CD4-positive, alpha-beta T cell treated with Interleukin-4 for 1 hour (primary cell): ENCODE measurements at places on chromosomes 7 and 10.

DNA sequence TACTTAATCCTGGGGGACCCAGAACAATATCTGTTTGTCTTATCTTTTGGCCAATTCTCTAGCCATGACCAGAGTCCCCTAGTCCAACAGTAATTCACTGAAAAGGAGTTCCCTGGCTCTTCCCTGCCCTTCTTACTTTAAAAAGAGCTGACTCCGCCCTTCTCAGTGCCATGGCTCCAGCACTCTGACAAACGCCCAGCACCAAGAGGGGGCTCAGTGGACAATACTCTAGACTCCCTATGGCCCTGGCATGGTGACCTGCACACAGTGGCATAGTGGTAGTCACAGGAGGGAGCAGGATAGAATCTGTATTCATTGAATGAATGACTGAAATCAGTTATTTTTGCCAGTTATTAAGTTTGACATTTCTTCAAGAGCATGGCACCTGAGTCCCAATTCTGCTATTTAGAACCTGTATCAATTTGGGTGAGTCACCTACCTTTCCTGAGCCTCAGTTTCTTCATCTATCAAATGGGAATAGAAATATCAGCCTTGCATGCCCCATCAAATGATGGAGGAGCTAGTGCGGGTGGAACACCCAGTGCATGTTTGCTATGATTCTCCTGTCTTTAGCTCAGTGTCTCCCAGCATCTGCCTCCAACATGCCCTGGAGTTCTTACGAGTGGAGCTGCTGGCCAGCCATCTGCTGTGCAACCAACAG, 69.4 kb downstream of the CLEC2L start:
- no peak for DNase-seq

DNA sequence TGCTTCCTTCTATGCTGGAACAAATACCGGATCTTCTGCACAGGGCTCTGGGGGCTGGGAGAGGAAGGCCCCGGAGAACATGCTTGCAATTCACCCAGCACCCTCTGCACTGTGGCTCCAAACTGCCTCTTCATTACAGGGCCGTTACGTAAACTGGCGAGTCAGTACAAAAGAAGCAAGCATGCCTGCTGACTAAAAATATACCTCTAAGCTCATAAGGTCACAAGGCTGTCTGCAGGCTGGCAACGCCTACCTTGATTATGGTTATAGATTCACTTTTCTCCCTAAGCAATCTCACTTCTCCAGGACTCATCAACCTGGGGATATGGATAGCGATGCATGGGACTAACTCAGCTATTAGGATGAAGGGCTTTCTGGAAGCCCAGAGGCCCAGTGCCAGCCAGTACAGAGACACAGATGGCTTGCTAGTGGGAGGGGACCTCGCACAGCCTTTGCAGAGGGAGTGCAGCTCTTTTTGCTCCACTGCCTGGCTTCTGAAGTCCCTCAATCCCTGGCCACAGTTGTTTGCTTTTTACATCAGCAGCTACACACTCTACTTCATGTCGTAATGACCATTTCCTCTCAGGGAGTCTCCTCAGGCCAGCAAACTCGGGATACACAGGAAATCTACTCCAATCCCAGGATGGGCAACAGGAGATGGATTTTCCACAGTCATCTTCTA, 96.1 kb downstream of the SH3PXD2A start:
- no peak for DNase-seq

GRCh38 chr7:151349507-151349853, 7.9 kb downstream of the NUB1 start:
- DNase-seq = no peak

DNA sequence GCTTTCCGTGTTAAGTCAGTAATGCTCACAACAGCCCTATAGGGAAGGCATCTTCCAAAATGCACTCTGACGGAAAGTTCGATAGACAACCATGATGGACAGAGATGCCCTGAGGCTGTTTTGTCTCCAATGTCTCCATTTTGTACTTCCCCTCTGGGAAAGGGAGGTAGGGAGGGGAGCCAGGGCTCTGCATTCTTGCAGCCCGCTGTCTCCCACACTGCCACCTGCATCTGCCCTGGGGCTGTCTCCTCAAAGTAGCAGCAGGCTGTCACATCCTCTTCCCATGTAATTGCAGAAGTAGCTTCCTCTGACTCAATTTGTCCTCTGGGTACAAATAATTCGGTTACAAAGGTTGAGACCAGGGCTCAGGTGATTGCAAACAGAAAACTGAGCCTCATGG, 131.4 kb downstream of the GPAM start:
- DNase-seq = no peak

- no peak for DNase-seq
Observed at GRCh38 chr10:127398140-127398970, 150.8 kb upstream of the NPS start.

- no peak for DNase-seq
Observed at GRCh38 chr7:99605527-99605926, 7.5 kb downstream of the TMEM225B start.

GRCh38 chr7:93861325-93861949, 29.1 kb downstream of the TFPI2 start:
- no peak for DNase-seq

- no peak for DNase-seq
Observed at GRCh38 chr7:116408166-116408565, 91.4 kb upstream of the CAV2 start.

- DNase-seq = no peak
Observed at GRCh38 chr10:113084031-113084430, 134.0 kb downstream of the TCF7L2 start.

- DNase-seq = no peak
Observed at GRCh38 chr7:157675427-157675927, 338.7 kb downstream of the DNAJB6 start.

GRCh38 chr7:111982804-111983203, 223.4 kb downstream of the DOCK4 start:
- no peak for DNase-seq

GRCh38 chr7:141356161-141356560, 195.0 kb upstream of the AGK start:
- no peak for DNase-seq

- DNase-seq = no peak
Observed at GRCh38 chr10:118349235-118349634, 7.1 kb upstream of the FAM204A start.

DNA sequence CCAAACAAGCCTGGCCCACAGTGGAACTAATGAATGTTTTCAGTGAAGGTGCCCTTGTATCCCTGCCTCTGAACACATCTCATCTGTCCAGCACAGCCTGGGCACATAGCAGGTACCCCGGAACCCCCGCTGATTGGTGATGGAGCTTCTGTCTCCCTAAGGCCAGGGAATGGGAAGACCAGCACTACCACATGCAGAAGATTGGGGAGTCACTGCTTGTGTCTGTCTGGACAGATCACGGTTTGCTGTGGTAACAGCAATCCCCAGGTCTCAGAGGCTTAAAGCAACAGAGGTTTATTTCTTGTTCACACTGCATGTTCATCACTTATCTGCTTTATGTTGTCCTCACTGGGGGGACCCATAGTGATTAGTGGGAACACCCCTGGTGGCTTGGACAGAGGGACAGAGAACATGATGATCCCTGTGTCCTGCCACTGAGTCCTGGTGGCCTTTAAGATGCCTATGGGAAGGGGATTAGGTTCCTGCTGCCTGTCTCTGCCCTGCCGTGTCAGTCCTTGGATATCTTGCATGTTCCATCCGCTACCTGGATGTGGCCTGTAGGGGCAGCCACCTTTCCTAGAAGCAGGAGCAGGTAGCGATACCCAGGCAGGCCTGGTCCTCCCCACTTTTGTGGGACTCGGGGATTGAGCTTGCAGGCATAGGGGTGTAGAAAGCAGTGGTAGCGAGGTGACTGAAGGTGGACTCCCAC, 3.6 kb downstream of the TSPAN14 start:
- no peak for DNase-seq

- DNase-seq = no peak
Observed at GRCh38 chr7:69946901-69947300, 348.6 kb downstream of the AUTS2 start.

DNA sequence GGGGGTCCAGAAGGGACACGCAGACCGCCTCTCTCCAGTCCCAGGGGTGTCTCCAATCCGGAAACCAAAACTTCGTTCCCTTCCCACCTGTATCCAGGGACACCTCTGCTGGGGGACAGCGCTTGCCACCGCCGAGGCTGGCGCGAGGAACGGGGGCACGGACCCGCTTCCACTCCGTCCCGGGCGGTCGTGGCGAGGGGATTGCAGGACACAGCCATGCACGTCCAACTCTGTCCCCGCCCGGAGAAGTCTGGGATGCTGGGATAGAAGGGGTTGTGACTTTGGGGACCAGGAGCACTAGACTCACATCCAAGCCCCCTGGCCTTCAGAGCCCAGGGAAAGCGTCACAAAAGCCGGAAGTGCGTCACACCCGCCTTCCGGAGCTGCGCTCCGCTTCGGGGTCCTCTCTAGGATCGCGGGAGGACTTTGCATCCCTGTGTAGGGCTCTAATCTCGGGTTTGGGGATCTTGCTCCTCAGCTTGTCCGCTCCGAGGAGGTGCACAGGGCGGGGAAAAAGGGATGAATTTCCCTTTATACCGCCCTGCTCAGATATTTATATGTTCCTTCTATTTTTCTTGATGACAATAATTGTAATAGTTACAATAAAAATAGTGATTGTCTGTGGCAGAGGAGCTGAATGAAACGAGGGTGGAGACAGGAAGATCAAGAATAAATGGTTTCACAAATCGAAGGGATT, at the start of gene FAM200A:
Gene FAM200A (minus strand): TSS at position 348 of the 697 bp plus-strand sequence. CDS start 3,707 bp downstream, outside the sequence.
- DNase-seq = peak; percentile 88

GRCh38 chr10:132350946-132351345, 19.0 kb downstream of the LRRC27 start:
- DNase-seq = no peak

DNA sequence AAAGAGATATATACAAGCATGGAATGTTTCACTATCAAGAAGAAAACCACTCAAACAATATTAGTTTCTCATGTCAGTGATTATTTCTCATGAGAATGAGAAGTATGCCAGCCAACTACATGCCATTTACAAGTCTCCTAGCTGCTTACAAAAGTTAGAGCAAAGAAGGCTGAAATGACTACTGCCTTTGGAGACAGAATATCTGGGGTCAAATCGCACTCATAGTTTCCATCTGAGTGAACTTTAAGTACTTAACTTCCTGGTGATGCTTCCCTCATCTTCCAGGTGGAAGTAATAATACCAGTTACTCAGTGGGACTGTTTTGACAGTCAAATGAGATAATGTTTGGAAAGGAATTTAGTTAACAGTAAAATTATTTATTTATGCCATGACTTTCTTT, 42.0 kb upstream of the RHOBTB1 start:
- DNase-seq = no peak

GRCh38 chr10:111233439-111233838, 156.6 kb downstream of the ADRA2A start:
- no peak for DNase-seq

GRCh38 chr7:55477781-55478374, 94.4 kb downstream of the VOPP1 start:
- DNase-seq = no peak

DNA sequence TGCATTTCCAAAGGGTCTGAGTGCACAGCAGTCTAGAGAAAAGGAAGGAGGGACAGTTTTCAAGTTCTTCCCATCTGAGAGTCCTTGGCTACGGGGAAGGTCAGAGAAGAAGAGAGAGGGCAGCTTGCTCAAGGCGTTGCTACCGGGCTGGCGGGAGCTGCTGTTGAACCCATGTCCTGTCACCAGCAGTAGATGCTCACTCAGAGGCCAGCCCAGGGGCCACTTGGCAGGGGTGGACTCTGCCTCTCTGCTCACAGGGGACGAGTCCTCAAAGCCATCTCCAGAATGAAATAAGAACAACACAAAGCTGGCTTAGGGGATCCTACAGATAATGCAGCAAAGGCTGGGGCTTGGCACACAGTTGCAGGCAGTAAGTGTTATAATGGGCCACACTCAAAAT, 231.5 kb downstream of the TNS3 start:
- no peak for DNase-seq

- no peak for DNase-seq
Observed at GRCh38 chr10:113469796-113470195, 83.1 kb upstream of the HABP2 start.

- no peak for DNase-seq
Observed at GRCh38 chr10:20415684-20416083, 481.4 kb downstream of the NEBL start.

DNA sequence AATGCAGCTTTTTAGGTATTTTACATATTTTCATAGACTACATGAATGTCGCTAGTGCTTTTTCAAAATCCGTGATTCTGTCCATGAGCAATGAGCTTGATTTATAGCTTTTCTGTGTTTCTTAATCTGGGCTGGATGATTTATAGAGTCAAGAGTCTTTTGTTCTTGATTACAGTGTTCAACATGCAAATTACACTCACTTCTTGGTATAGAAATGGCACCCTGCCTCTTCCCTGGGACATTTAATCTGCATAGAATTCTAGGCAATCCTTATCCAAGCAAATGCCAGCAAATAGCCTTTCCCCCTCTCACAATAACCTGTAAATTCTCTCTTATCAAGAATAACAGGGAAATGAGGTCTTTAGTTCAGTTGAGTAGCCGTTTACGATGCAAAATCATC, 246.2 kb upstream of the SEMA3C start:
- no peak for DNase-seq

GRCh38 chr7:158324397-158325360, 262.9 kb downstream of the PTPRN2 start:
- DNase-seq = no peak

- no peak for DNase-seq
Observed at GRCh38 chr10:62082271-62082656, 180.8 kb downstream of the ARID5B start.

- peak; percentile 85 for DNase-seq
Observed at GRCh38 chr10:110504111-110504735, 6.5 kb downstream of the DUSP5 start.

DNA sequence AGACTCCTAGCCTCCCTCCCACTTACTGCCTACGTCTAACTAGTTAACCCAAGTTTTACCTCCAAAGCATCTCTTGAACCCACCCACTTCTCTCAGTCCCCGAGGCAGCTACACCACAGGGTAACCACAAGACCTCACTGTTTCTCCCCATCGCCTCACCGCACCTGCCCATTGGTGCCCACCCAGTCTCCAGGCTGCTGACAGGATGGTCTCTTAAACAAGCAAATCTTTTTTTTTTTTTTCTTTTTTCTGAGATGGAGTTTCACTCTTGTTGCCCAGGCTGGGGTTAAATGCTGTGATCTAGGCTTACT, 47.0 kb downstream of the DENND2A start:
- no peak for DNase-seq

GRCh38 chr7:100681491-100682227, 8.1 kb downstream of the GNB2 start:
- DNase-seq = no peak

DNA sequence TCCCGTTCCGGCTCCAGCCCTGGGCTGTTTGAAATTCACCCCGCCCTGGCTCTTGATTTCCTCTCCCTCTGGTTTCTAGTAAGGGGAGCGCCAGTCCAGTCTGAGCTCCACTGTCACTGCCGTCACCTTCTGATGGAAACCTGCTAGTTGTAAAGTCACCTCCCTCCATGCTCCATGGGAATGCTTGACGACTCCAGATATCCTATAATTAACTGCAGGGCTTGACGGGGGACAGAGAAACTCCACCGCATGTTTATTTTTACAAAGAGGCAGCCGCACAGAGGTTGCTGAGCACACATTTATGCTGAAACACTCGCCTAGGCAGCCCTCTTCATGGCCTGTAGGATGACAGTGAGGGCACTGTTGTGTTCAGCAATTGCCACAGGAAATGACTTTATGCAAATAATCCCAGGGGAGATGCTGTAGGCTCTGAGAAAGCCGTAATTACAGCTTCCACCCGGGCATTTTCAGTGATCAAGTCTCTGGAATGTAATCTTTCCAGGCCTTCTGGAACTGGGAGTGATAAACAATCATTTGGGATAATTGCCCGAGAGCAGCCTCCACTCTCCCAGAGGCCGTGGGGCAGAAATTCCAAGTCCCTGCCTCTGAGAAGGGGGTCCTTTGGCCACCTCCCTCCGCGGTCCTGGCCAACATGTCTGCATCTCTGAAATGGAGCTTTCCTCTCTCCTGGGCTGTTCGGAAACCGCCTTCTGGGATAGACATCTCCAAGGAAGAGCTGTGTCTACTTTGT, 300.5 kb downstream of the KLF6 start:
- DNase-seq = no peak
